Activated CD4-positive, CD25-positive, alpha-beta regulatory T cell treated with anti-CD3 and anti-CD28 coated beads, Interleukin-2, amount 50 U/mL, for 72 hours (primary cell): ENCODE measurements at places on chromosomes 16 and 17.

DNA sequence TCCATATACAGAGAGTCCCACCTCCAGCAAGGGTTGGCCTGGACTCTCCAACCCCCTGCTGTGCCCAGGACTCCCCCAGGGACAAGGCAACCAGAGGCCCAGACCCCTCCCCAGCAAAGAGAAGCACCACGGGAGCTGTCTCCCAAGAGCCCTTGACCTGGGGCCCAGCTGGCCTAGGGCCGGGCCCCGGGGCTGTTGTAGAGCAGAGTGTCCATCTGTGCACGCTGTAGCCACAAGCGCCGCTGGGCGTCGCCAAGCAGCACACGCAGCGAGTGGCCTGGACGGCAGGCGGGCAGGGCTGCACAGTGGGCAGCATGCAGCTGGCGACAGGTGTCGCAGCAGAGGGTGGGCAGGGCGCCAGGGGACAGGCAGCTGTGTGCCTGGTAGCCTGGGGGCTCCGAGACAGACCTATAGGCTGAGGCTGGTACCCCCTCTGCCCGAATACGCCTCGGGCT is 4.3 kb downstream of the SPATA2L start:
- no peak for DNase-seq

- DNase-seq = no peak
Observed at GRCh38 chr17:65930140-65930730, 261.7 kb downstream of the CEP112 start.

DNA sequence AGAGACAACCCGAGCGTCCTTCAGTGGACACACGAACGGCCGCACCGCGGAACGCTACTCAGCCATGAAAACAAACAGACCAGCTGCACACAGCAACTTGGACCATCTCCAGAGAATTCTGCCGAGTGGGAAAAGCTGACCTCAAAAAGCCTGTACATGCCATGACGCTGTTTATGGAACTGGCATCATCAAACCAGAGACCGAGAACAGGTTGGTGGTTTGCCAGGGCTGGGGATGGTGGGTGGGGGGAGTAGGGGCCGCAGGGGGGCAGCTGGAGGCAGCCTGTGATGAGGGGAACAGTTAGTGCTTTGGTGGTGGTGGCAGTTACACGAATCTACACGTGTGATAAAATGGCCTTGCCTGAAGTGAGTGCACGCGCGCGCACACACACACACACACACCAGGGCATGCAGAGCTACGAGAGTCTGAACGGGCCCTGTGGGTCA is 169.8 kb downstream of the LAT start:
- no peak for DNase-seq

GRCh38 chr17:81405411-81405872 is 10.2 kb downstream of the BAHCC1 start:
- no peak for DNase-seq

DNA sequence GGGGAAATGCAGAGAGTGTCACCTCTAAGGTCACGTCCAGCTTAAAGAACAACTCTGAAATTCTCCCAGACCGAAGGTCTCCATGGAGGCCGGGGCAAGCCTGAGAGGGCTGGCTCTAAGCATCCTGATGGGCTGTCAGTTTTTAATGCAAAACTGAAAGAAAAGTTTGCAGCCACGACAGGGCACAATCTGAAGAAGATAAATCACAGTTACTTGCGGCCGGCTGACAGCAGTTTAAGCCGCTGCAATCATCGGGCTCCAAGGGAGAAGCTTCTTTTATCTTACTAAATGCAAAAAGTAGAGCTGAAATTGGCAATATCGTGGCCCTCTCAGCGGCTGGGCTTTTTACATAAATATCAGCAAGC is 168.8 kb downstream of the CYLD start:
- DNase-seq = no peak

DNA sequence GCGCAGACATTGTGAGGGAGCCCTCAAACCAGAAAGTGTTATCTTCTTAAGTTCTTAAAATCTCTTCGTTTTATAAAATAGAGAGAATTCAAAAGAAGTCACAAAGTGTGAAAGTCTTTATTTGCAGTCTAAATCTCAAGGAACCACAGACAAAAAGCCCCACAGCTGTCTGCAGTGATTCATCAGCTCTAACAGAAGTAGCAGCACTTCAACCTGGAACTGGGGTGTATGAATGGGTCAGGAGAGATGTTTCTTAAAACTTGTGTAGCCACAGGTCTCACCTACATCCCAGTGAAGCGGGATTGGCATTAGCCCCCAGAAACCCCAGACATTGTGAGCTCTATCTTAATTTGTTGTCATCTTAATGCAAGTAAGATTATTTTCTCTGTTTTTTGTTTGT is 61.1 kb downstream of the CDYL2 start:
- DNase-seq = no peak

GRCh38 chr17:51076821-51077220 is 43.8 kb downstream of the SPAG9 start:
- no peak for DNase-seq

DNA sequence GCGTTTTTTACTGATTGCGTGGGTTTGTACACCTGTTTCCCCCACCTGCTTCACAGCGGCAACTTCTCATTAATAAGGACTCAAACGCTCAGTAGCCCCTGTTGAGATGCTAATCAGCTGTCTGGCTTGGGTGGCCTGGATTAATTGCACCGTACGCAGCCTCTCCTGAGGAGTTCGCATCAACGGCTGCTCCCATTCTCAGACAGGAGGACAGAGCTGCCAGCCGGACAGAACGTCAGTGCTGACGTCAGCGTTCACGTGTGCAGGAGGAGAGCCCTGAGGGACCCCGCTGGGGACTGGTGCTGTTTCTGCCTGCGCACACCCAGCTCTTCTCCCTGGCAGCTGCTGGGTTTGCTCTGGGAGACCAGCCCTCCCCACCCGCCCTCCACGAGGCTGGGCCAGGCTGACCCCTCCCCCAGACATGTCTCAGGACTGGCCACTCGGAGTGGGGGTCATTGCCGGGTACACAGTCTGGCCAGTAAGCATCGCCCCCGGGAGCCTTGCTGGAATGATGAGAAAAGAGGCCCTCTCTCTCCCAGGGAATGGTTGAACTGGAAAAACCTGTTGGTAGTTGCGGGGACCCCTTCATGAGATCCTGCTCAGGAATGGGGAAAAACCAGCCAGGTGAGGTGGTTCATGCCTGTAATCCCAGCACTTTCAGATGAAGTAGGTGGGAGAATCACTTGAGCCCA is 5.7 kb upstream of the BANP start:
- no peak for DNase-seq

DNA sequence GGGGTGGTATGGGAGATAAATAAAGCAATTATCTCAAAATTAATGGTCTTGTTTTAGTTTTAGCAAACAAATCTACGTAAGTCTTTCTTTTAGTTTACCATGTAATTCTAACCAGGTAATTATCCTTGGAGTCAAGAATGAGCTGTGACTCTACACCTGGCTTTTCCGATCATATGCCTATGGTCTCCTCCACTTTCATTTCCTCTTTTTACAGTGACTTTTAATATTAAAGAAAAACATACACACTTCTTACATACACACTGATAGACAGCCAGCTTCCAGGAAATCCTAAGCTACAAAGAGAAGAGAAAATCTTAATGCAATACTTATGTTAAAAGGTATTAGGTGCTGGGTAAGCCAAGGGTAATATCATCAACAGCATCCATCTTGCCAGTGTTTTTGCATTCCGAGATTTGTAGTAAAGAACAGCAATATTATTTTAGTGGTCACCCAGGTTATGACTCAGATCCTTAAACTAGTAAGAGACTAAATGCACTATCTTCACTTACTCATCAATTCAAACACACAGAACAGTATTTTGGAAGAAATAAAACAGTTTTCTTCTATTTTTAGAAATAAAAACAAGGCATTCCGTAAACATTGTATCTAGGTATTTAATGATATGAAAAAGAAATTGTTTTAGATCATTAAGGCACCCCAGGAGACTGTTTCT is 4.4 kb upstream of the IRX5 start:
- no peak for DNase-seq

GRCh38 chr17:75980188-75981018 is 1.4 kb downstream of the TEN1 start:
- no peak for DNase-seq

GRCh38 chr16:9225527-9226316 is 134.3 kb downstream of the HAPSTR1 start:
- no peak for DNase-seq

DNA sequence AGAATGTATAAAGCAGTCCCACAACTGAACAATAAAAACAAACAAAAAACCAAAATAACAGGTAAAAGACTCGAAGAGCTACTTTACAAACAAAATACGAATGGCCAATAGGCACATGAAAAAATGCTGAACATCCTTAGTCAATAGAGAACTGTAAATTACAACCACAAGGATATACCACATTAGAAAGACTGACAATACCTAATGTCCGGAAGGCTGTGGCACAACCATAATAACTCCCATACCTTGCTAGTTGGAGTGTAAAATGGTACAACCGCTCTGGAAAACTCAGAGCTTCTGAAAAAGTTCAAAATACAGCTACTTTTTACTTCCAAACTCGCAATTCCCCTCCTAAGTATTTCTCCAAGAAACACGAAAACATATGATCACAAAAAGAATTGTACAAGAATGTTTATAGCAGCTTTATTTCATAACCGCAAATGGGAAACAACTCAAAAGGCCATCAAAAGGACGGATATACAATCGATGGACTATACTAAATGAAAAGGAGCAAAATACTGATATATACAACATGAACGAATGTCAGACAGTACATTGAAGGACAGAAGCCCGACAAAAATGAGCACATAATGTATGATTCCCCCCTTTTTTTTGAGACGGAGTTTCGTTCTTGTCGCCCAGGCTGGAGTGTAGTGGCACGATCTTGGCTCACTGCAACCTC is 2.3 kb downstream of the TP53 start:
- no peak for DNase-seq

DNA sequence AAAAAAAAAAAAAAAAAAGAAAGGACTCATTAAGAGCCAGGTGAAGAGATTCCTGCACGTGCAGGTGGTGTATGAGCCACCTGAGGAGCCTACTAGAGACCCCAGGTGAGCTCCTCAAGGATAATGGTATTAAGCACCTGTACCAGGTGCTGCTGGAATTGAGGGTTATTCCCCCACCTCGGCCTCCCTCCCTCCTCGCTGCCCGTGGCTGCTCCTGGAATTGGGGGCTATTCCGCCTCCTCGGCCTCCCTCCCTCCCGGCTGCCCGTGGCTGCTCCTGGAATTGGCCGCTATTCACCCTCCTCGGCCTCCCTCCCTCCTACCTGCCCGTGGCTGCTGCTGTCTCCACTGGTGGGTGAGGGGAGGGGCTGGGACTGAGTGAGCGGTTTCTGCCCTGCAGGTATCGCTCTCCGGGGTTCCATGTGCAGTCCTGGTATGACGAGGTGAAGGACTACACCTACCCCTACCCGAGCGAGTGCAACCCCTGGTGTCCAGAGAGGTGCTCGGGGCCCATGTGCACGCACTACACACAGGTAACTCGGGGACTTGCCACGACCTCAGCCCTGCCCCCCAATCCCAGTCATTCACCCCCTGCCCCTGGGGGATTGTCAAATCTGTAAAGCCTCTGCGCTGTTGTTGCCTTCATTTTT is 29.3 kb downstream of the CRISPLD2 start:
- no peak for DNase-seq

GRCh38 chr16:2919511-2920255 is 8.0 kb downstream of the FLYWCH1 start:
- peak; percentile 53 for DNase-seq
